ENCODE measurements at places on chromosomes 2 and 18.

DNA sequence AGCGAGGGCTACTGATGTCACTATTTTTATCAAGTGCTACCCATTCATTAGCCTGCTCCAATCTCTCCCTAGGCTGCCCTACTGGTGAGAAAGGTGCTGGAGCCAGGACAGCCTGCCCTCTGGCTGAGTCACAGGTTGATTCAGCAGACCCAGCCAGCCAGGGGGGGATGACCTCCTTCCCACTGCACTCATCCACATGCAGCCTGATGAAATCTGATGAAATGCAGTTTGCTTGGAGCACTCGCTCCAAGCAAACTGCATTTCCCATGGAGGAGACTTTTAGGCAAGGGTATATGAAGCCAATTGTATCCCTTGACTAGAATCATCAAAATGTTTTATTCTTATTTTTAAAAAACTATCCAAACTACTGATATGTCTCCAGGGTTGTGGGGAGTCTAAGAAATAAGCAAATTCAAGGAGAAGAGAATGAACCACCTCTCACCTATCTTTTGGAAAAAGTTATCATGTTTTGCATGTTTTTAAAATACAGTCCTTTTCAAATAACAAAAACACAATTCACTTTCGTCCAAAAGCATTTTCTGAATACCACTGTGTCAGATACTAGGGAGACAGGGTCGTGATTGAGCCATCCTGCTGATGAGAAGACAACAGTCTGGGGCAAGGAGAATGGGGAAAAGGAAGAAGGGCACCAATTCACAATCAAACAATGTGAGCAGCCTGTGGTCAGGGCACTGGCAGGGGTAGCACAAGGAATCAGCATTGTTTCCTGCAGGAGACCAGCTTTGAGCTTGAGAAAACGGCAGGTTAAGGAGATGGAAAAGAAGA lies 128.3 kb downstream of the AFF3 start:
- DNase-seq: no peak

DNA sequence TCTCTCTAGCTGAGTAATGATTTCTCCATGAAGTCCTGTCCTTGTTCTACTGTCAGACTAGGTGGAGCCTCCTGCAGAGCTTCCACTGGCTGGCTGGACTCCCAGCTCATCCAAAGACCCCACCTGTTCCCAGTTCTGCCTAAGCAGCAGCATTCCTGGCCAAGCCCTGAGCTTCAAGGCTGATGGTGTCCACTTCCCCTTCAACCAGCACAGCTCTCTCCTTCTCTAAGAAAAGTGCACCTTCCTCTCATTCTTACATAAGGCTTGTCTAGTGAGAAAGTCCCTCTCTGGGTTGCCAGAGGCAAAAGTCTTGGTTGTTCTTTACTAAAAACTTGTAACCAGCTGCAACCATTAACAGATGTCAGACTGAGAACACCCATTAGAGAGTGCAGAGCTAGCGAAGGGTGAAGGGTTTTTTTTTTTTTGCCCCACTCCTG lies 58.9 kb downstream of the CXCR4 start:
- no peak for DNase-seq

DNA sequence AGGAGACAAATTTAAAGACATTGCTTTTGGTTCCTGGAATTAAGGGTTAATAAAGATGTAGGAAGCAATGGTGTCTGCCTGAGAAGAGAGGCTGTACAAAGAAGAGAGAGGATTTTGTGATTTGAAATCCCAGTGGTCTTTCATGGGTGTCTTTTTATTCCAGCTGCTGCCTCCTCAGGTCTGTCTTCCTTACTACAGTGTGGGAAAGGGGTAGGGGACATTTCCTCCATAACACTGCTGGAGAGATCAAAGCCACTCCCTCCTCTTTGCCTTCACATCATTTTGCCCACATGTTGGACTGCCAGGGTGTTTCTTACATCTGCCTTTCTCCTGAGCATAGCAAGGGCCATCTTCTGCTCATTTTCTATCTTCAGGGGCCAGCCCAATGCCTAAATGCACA lies 348.5 kb downstream of the EN1 start:
- no peak for DNase-seq

DNA sequence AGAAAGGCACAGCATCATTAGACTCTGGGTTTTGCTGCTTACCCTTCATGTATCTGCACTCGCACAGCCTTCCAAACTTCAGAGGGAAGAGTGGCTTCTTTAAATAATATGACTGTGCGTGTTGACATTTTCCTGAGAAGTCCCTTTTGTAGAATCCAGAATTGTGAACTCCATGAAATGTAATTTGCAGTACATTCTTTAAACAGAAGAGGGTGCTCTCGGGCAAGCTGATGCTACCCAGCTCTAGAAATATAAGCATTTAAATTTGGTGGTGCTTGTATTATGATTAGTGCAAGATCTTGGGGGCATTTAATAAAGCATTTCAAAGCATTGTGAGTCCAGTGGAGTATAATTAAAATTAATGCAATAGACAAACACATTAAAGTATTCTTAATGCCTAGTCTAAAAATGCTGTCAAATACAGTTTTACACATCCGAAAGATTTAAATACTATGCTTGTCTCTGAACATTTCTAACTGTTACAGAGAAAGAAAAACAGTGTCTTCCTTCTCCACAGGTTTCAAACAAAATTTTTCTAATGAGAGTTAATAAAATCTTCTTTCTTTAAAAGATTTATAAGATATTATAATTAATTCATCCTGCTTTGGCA lies 17.3 kb upstream of the GTF2A1L start:
- peak; percentile 25 for DNase-seq

GRCh38 chr2:233202531-233202944 lies 48.9 kb upstream of the ATG16L1 start:
- no peak for DNase-seq

GRCh38 chr2:121722479-121722878 lies 14.2 kb downstream of the NIFK start:
- no peak for DNase-seq

GRCh38 chr2:84906108-84906899 lies 848 bp downstream of the TMSB10 start:
- no peak for DNase-seq

DNA sequence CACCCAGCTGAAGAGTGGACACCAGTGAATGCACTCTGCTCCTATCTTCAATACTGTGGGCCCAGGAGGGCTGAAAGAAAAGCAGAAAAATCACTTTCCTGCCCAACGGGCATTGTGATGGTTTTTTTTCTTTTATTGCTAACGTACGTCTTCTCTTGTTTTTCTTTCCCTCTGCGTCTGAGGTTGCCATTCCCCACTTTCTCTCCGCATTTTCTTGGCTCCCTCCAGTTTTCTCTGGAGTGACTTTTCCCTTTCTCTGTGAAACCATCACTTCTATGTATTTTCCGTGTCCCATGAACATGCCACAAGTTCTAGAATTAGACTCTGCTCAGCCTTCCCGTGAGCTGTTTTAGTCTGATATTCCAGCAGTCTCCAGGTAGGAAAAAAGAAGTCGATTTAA lies 169.2 kb downstream of the BCL2 start:
- no peak for DNase-seq

GRCh38 chr18:27447451-27447881 lies 262.4 kb upstream of the CHST9 start:
- DNase-seq: no peak

DNA sequence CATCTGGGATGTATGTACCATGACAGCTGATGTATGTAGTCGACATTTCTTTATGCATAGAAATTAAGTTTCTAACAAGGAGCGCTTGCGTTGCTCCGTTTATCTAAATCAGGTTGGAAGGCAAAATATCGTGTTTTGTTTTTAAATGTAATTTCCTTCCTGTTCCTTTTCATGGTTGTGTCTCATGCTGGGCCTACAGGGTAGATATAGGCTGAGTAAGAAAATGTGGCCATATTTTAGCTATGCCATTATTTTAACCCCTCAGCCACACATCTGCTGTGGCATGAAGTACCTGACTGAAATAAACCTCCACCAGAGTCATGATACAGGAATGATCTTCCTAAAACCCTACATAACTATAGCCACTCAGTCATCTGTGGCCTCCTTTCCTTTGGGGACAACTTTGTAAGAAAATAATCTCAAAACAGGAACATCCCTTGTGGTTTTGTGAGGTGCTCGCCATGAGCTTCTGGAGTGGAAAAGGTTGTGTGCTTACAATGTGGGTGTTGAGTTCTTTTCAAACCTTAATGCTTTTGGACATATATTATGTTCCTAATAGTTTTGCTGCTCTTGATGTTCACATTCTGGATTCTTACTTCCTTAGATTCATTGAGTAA lies 214.3 kb downstream of the FAM210A start:
- DNase-seq: no peak

DNA sequence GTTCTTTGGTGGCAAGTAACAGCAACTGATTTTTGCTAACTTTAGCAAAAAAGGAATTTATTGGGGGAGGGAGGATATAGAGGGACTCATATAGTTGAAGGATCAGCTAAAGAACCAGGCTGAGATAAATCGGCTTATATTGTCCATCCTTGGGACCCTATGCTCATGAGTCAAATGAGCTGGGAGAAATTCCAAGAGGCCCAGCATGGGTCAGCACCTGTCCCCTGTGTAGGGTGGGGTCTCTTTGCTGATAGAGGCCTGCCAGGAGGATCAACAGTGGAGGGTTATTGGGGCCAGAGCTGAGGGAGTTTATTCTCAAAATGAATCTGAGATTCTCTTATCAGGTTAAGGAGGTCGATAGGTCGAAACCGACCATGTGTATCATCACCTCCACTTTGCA lies 97.2 kb downstream of the VAPA start:
- DNase-seq: no peak

GRCh38 chr18:69205925-69206324 lies 194.8 kb upstream of the DOK6 start:
- DNase-seq: no peak

GRCh38 chr2:69715964-69716363 lies 26.0 kb upstream of the ANXA4 start:
- DNase-seq: no peak

DNA sequence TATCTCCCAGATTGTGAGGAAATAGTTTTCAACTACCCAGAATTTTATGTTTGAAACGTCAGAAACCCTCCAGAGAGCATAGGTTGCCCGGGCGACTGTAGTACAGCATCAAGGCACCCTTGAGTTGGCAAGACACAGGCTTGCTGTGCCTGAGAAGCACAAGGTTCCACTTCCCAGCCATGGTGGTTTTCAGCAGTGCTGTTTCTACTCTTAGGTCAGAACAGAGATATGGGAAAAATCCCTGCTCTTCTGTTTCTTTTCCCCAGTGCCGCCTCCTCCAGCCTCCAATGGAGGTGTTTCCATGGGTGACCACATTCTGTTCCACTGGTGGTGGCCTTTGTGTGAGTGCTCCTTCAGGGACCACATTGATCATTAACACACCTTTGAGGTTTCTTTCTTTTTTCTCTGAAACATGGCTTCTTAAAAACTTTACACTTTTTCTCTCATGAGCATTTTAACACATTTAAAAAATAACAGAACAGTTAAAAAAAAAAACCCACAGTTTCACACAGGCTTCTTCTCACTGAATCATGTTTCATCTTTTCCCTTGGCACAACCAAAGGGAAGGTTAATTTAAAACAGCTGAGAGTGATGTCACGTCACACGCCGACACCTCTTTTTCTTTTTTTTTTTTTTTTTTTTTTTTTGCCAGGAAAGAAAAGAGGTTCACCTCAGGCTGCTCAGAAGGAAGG lies 229.3 kb upstream of the HDAC4 start:
- no peak for DNase-seq

- DNase-seq: no peak
Observed at GRCh38 chr2:229665158-229665557, 49.2 kb downstream of the DNER start.

DNA sequence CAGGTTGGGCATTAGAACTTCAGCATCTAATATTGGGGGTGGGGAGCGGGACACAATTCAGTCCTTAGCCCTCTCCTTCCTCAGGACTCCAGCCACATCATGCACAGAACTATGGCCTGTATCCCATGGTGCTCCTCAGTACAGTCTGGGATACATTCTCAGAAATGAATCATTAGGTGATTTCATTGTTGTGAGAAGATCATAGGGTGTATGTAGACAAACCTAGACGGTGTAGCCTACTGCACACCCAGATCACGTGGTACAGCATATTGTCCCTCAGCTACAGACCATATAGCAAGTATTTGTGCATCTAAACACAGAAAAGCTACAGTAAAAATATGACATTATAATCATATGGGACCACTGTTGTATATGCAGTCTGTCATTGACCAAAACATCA lies 23.2 kb upstream of the IMP4 start:
- DNase-seq: no peak

DNA sequence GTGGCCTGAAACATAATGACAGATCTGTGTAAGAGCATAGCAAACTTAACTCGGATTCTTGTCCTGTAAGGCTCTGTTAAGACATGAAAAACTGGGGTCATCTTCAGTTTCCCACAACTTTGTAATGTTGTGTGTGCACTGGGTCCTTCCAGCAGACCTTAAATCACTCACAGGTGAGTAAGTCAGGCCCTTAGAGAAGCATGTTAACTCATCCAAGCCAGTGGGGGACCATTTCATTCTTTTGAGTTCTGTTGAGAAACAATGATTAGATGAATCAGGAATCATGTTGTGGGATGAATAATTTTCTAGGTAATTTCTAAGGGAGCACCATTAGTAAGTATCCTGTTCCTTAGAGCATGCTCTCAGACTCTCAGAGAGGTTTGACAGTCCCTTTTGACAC lies 167.1 kb downstream of the ESCO1 start:
- DNase-seq: no peak

Data from NCI-H187 treated with DMSO at 0.1 percent for 48 hours (cell line).